ENCODE measurements at places on chromosomes 7 and 10. TPM values are rescaled to one million over a fixed set of nuclear protein-coding genes. Genes with fewer than 3 reads are reported as not detected.

The OLAH gene
- 0.05 TPM for total RNA-seq

The RBM17 gene
- 129 TPM for total RNA-seq

The EPC1 gene
- 17.2 TPM for total RNA-seq

The GARIN1A gene
- 0.42 TPM for total RNA-seq

The C10orf67 gene
- 0.11 TPM for total RNA-seq

All from A549 treated with RU486 at 1 μM for 4 hours (cell line).